LoVo (cell line): ENCODE measurements at places on chromosomes 11 and 22.

DNA sequence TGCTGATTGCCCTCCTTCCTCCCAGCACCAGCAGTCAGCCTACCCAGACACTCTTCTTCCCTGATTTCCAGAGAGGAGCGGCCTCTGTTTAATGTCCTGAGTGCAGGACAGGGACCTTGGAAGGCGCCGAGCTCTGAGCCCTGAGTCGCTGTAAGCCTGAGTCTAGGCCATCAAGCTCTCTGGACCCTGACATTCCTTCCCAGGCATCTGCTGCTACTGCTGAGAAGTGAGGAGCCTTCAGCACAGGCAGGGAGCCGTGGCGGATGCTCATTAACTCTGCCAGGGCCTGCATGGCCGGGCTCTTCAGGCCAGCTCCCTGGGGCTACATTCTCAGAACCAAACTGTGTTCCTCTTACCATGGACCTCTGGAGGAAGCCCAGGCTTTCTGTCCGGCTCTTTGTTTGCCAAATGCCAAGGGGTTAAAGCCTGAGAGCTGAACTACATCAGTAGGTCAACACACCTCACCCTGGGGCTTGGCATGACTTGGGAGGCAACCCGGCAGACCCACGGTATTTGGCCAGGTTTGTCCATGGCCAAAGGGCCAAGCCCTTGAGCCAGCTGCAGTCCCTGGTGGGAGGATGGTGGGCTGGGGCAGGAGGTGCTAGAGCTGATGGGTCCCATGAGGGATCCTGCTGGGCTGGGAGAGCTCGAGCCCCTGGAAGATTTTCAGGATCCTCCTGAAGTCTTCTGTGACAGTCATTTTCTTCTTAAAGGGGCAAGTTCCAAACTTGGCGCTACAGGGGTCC, 721.4 kb downstream of the BRD1 start:
- DNase-seq, result no peak

DNA sequence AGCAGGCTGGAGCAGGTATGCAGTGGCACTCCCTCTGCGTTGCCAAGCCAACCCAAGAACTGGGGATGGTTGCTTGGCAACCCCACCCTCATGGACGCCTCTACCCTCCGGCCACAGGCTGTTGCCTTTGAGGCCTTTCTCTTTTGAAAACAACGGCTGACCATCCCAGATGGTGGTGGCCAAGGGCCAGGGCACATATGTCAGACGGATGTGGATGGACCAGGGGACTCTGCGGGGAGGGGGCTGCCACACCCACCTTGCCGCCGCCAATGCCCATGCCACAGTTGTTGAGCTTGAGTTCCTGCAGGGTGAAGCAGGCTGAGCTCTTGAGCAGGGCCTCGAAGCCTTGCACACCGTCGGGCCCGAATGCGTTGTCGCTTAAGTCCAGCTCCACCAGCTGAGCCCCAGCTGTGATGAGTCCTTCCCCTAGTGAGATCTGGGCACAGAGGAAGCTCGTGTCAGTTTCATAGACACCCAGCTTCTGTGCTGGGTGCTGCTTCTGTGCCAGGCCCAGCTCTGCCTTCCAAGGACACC, 21.5 kb downstream of the RANGAP1 start:
- no peak for DNase-seq

DNA sequence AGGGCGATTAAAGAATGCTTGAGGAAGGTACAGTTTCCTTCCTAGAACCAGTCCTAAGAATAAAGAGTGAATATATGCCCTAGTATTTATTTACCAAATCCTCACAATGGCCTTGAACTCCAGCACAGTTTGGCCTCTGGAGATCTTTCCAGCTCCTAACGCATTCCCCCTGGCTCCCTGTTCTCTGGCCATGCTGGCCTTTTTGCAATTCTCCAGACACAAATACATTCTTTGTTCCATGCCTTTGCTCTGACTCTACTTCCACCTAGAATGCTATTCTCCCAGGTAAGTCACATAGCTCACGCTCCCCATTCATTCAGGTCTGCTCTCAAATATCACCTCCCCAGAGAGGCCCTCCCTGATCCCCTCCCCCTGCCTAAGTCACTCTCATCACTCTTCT, 3.7 kb upstream of the DGKZ start:
- no peak for DNase-seq

- DNase-seq, result no peak
Observed at GRCh38 chr11:131229221-131229620, 141.2 kb upstream of the NTM start.

GRCh38 chr11:129282634-129283033, 90.5 kb upstream of the ARHGAP32 start:
- DNase-seq, result no peak

GRCh38 chr22:33472462-33473344, 414.5 kb upstream of the SYN3 start:
- no peak for DNase-seq

- DNase-seq, result no peak
Observed at GRCh38 chr11:123853038-123853437, 32.4 kb downstream of the TMEM225 start.

GRCh38 chr22:42655693-42656092, 6.5 kb upstream of the CYB5R3 start:
- no peak for DNase-seq

GRCh38 chr11:118640332-118641154, 33.1 kb downstream of the PHLDB1 start:
- DNase-seq, result no peak

DNA sequence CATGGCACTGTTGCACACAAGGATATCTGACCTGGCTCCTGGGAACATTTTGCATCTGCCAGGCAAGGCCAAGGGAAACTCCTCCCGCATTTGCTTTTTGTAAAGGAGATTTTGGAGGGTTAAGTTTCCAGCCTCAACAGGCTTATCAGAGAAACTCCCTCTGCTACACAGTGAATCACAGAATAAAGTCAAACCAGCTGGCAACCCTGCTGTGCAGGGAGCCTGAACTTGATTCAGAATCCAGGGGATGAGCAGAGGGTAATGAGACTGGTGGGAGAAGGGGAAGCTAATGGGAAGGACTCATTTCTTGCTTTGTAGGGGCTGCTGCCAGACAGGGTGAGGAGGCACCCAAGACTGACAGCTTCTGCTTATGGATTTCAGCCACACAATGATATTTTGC, 185.3 kb upstream of the ISX start:
- no peak for DNase-seq
